ENCODE measurements at places on chromosomes 16 and 17. TPM values are rescaled to one million over a fixed set of nuclear protein-coding genes. Genes with fewer than 3 reads are reported as not detected.
A peak's percentile ranks its signal among the peaks of the same experiment; 100 is the strongest.

DNA sequence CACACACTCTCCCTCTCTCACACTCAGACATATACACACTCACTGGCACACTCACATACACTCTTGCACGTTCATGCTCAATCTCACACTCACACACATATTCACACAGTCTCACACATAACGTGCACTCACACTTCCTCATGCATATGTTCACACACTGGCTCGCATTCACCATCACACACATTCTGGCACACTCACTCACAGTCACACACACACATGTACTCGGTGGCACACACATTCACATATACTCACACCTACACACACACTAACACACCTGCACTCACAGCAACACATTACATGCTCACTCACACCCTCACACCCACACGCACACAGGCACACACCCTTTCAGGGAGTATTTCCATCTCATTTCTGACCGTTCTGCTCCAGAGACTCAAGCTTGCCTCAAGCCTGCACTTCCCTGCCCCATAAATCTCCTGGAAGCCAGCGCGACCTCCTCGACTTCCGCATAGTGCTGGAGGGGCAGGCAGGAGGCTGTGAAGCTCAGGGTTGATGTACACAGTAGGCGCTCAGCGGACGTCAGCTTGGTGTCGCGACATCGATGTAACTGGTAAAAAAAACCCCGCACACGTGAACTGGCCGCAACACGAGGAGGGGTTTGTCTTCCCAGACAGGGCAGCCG is 66.7 kb upstream of the FOXF1 start:
- H3K36me3 ChIP-seq = no peaks in the 10 kb centered on the region
- H3K4me1 ChIP-seq = no peaks in the 10 kb centered on the region
- no peaks in the 10 kb centered on the region for H3K27me3 ChIP-seq
- no peak for DNase-seq

GRCh38 chr16:75750528-75750927 is 24.2 kb upstream of the CPHXL start:
- H3K27ac ChIP-seq = no peak overlapping the region
- no peak overlapping the region for H3K4me3 ChIP-seq
- DNase-seq = no peak
- no peaks in the 10 kb centered on the region for H3K4me1 ChIP-seq

GRCh38 chr17:17824783-17825614 is 11.8 kb downstream of the SREBF1 start:
- DNase-seq = peak; percentile 88
- no peaks in the 10 kb centered on the region for H3K27me3 ChIP-seq
- H3K4me1 ChIP-seq = peaks cover 48% of the 10 kb centered on the region

Gene GCGR
- not detected for total RNA-seq

DNA sequence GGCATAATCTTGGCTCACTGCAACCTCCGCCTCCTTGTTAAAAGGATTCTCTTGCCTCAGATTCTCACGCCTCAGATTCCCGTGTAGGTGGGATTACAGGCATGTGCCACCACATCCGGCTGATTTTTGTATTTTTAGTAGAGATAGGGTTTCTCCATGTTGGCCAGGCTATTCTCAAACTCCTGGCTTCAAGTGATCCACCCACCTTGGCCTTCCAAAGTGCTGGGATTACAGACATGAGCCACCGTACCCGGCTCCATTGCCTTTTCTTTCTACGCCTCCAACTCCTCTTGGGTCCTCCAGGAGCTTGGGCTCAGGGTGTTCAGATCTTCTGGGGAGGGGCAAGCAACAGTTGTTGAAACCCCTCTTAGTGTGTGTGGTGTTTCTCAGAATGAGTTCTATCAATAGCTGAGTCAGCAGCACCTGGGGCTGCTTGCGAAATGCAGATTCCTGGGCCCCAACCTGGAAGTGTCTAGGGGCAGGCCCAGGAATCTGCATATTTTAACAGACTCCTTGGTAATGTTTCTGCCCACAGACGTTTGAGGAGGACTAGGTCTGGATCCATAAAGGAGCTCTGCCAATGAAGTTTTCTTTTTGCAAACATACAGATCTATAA is 31.4 kb downstream of the SEC14L5 start:
- H3K4me3 ChIP-seq = no peak overlapping the region
- no peak overlapping the region for H3K27ac ChIP-seq
- DNase-seq = no peak

Gene SECTM1
- total RNA-seq = 5.2 TPM

- DNase-seq = no peak
- H3K27me3 ChIP-seq = no peaks in the 10 kb centered on the region
- H3K4me1 ChIP-seq = no peaks in the 10 kb centered on the region
- H3K36me3 ChIP-seq = no peaks in the 10 kb centered on the region
- H3K27ac ChIP-seq = no peak overlapping the region
- H3K4me3 ChIP-seq = no peak overlapping the region
These were observed 494.6 kb downstream of the CDH11 start for GRCh38 chr16:64627288-64627687.
